ENCODE measurements at places on chromosomes 16 and 17.

DNA sequence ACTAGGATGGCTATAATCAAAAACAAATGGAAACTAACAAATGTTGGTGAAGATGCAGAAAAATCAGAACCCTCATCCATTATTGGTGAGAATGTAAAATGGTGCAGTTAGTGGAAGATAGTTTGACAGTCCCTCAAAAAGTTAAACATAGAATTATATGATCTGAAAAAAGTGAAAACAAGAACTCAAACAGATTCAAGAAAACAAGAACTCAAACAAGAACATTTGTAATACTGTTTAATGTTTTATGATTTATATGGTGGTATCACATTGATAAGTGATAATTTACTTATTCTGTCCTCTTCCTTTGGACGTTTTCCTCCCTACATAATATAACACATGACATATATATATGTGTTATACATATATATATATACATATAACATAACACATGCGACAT, 12.0 kb downstream of the USP31 start:
- DNase-seq, result no peak

DNA sequence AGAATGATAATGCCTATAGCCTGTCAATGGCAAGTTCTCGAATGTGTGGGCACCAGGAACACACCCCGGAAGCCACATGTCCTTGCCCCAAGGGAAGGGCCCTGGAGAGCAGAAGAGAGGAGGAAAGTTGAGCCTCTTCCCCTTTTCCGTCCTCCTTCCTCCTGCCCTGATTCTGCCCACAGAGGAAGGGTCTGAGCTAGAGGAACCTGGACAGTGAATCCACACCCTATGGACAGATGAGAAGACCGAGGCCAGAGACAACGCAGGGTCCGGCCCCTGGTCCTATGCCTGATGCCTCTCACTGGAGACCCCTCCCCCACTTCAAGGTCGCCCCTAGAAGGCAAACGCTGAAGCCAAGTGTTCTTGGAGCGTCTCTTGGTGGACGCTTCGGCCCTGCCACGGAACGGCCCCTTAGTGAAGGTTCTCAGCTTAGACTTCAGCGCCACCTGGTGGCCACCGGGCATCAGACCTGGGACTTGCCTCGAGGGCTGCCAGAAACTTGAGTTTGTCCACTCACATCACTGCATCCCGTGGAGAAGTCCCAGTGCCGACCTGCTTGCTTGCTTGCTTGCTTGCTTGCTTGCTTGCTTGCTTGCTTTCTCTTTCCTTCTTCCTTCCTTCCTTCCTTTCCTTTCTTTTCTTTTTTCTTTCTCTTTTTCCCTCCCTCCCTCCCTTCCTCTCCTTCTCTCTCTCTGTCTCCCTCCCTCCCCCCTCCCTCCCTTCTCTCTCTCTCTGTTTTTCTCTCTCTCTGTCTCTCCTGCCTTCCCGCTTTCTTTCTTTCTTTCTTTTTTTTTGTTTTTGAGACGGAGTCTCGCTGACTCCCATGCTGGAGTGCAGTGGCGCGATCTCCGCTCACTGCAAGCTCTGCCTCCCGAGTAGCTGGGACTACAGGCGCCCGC, 20.6 kb upstream of the SPNS3 start:
- peak; percentile 91 for DNase-seq

GRCh38 chr17:2071024-2071385, 16.1 kb downstream of the HIC1 start:
- DNase-seq, result no peak

- peak; percentile 49 for DNase-seq
Observed at GRCh38 chr17:45293413-45294211, 23.2 kb downstream of the MAP3K14 start.

Measured in activated CD4-positive, alpha-beta T cell treated with anti-CD3 and anti-CD28 coated beads, Interleukin-2, amount 50 U/mL, for 16 hours (primary cell).